ENCODE measurements at places on chromosomes 3 and 15.

GRCh38 chr3:171966533-171967136, 72.7 kb upstream of the FNDC3B start:
- DNase-seq: peak; percentile 48

- DNase-seq: peak; percentile 46
Observed at GRCh38 chr3:78918361-78919020, 849.3 kb downstream of the ROBO1 start.

GRCh38 chr15:85280203-85280602, 100.2 kb upstream of the AKAP13 start:
- no peak for DNase-seq

DNA sequence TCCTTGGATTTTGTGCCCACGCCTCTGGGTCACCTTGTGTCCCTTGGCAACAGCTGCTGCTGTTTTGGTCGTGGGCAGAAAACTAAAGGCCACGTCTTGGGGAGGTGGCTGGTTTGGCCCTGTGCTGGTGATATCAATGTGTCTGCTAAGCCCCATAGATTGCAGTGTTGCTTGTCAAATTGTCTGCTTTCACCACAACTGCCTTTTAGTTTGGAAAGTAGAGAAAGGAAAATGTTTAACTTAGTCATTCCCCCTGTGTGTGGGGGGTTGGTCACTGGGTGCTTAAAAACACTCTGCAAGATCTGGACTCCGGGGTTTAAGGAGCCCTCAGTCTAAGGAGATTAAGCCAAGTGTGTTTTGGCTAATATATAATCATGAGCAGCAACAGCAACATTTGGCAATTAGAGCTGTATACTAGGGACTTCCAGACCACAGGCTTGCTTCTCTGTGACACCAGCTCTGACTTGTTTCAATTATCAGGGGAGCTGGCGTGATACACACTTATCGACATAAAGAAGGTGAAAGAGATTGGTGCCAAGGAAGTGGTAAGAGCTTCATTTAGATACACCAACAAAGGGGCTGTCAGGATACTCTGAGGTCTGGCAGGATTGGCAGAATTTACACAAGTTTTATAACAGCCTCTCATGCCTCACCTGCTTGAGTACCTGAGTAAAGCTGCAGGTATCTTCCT, 3.5 kb downstream of the SMAD3 start:
- DNase-seq: peak; percentile 66

- peak; percentile 99 for DNase-seq
Observed at GRCh38 chr3:124791639-124792151, 61.4 kb downstream of the UMPS start.

- DNase-seq: peak; percentile 78
Observed at GRCh38 chr3:9398700-9399336, 1.4 kb downstream of the SETD5 start.

GRCh38 chr3:37279236-37279635, 104.9 kb upstream of the LRRFIP2 start:
- peak; percentile 7 for DNase-seq

- DNase-seq: peak; percentile 60
Observed at GRCh38 chr3:156448300-156448699, 106.6 kb downstream of the SSR3 start.
